ENCODE measurements at places on chromosomes 11 and 22.

DNA sequence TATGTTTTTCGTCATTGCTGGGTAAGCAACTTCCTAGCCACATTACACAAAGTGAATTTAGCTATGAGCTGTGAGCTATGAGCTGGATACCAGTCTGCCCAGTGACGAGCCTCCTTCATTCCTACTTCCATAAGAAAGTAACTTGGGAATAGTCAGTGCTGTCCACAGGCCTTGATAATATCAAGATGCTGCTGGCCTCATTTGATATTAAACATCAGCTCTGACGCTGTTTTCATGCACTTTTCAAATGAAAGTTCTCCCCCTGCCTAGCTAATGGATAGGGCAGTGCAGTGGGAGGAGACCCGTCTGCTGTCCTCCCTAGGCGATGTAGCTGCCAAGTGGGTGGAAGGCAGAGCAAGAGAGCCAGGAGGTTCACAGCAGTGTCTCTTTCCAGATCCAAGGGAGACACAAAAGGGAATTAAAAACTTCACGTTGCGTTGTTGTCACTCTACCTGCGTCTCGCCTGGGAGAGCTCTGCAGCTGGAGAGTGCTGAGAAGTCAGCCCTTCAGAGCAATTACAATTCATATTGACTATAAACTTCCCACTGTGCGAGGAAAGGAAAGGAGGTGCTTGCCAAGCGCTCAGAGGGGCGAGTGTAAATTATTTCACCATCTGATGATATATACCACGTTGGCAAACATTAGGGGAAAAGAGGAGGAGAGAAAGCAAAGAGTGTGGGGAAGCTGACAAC lies 861.4 kb downstream of the NTM start:
- DNase-seq = no peak

DNA sequence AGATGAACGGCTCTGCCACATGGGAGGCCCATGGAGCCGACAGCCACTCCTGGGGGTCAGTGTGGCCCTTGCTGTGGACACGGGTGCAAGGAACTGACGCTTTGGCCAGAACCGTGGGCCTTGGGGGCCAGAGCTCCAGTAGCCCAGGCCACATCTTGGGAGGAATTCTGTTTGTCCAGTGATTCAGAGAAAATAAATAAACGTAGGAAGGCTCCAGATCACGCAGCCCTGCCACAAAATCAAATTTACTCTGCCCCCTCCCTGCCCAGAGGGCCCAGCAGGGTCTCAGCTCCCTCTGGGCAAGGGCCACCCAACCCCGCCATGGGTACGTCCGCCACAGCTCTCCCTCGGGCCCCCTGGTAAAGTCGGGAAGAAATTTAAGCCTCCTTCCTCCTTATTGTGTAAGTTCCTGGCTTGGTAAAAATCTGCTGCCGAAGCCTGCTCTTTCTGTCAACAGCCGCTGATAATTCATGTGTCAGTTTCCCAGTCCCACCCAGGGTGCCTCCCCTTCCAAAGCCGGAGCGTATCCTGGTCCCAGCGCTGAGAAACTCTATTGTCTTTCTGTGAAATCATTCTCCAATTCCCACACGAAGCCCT lies 6.9 kb upstream of the MUC5AC start:
- DNase-seq = no peak

DNA sequence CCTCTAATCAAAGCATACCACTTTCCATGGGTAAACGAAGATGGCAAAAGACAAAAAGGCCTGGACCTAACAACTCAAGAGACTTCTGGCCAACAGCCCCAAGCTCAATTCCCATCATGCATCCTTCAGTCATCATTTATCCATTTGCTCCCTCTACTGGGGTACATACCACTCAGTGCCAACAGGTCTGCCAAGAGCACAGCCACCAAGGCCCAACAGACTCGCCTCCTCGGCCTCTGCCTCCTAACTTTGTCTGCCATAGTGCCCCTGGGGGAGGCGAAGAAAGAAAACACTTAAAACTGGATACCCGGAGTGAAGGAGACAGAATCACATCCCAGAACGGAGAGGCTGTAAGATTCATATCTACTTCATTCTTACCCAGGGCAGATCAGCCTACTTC lies 1.1 kb downstream of the HYOU1 start:
- DNase-seq = no peak

- no peak for DNase-seq
These were observed 43.2 kb downstream of the GLYATL2 start for GRCh38 chr11:58801302-58801701.

GRCh38 chr22:32558681-32559355 lies 84.2 kb downstream of the FBXO7 start:
- no peak for DNase-seq

DNA sequence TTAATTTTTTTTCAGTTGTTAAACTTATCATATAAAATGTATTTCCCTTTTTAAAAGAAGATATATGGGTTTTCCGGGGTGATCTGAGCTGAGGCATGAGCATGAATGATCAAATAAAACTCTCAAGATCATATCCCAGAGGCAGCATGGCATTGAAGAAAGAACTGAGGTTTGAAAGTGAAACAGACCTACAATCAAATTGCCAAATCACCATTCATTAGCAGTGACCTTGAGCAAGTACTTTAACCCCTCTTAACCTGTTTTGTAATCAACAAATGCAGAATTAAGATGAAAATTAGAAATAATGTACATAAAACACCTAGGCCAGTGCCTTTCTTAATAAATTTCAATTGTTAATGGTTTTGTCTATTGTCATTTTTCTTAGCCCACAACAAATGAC lies 116.0 kb downstream of the RBFOX2 start:
- no peak for DNase-seq

GRCh38 chr11:41935795-41936194 lies 476.3 kb upstream of the LRRC4C start:
- DNase-seq = no peak

- no peak for DNase-seq
These were observed 115.0 kb downstream of the GGTLC2 start for GRCh38 chr22:22759371-22759770.

DNA sequence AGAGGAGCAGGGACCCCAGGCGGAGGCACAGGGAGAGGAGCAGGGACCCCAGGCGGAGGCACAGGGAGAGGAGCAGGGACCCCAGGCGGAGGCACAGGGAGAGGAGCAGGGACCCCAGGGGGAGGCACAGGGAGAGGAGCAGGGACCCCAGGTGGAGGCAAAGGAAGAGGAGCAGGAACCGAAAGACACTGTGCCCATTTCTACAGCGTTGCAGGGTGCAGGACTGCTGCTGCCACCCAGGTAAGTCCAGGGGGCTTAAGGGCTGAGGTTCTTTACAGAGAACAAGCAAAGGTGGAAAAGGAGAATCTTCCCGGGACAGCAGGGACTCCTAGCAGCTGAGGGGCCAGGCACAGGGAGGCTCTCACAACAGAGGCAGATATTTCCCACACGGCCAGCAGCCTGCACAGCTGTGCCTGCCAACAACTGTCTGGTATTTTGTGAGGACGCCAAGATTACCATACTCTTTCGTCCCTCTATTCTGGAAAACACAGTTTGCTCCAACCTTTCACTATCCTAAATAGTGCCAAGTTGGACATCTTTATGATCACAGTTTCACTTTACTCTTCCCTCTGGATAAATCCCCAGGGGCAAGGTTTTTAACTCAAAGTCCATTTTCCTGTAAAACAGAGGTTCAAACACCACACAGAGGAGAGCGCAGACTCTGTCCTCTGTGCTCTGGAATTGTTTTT lies 39.4 kb downstream of the SHANK2 start:
- no peak for DNase-seq

- no peak for DNase-seq
These were observed 44.9 kb downstream of the AAMDC start for GRCh38 chr11:77865805-77866204.

- DNase-seq = no peak
These were observed 10.7 kb upstream of the ARL14EP start for GRCh38 chr11:30312243-30312642.

- no peak for DNase-seq
These were observed 30.0 kb downstream of the MAPK1 start for GRCh38 chr22:21837248-21837979.

DNA sequence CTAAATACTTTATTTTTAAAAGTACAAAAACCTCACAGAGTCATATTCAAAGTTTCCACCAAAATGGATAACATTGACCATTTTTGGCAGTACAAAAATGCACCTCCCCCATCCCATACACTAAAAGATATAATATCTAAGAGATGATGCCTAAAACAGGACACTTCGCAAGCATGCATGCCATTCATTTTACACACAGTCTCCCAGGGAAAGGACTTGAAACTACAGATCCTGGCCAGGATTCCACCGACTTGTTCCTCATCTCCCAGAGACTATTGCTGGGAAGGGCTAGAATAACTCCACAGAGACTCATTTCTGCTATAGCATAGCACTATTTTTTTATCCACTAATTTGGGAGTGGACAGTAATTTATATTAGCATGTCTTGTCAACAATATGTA lies 81.7 kb downstream of the MTNR1B start:
- DNase-seq = no peak

GRCh38 chr22:44254811-44255210 lies 57.9 kb downstream of the SHISAL1 start:
- no peak for DNase-seq

DNA sequence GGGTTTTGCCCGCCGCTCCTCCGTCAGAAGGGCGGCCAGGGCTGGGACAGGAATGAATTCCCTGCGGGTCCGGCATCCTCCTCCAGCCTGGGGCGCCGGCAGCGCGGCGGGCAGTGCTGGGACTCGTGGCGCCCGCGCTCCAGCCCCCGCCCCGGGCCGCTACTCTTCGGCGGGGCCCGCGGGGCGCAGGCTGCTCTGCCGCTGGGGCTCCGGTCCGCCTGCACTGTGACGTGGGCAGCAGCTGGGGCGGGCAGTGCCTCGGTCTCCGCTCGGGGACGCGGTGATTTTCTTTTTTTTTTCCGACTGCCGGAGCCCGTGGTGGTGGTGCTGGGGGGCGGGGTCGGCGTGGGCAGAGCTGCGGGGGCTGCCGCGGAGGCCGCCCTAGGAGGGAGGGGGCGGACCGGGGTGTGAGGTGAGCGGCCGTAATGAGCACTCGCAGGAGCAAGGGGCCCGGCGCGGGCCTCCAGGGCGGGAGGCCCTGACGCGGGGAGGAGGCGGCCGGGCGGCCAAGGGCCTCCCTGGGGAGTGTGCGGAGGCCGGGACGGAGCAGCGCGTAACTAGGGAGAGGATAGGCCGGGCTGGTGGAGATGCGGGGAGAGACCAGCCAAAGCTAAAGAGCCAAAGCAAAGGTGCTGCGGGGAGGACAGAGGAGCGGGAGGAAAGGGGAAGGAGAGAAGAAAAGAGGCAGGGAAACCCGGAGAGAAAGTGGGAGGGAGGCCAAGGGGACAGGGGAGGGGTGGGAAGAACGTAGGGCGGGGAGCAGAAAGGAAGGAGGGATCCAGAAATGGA lies 73.3 kb upstream of the ZBED5 start:
- DNase-seq = peak; percentile 15

- DNase-seq = no peak
These were observed 765 bp downstream of the GAB4 start for GRCh38 chr22:17007257-17007656.

- no peak for DNase-seq
These were observed 583.9 kb upstream of the LRRC4C start for GRCh38 chr11:42043312-42043711.

DNA sequence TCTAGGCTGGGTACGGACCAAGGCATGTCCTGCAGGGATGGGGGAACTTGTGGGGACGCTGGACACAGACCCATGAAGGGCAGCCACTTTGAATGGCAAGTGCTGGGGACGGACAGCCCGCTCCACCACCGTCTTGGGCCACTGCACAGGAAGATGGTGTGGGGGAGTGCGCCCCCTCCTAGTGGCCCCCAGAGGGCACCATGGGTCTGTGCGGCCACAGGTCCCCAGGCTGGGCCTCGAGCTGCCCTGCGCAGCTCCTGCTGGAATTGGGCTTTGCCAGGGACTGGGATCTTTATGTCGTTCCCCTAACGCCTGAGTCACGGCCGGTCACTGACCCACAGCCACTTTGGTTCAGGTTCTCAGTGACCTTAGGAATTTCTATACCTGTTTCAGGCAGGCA lies 44.4 kb downstream of the NAT10 start:
- DNase-seq = no peak

GRCh38 chr11:1785749-1786413 lies 22.2 kb upstream of the CTSD start:
- no peak for DNase-seq

DNA sequence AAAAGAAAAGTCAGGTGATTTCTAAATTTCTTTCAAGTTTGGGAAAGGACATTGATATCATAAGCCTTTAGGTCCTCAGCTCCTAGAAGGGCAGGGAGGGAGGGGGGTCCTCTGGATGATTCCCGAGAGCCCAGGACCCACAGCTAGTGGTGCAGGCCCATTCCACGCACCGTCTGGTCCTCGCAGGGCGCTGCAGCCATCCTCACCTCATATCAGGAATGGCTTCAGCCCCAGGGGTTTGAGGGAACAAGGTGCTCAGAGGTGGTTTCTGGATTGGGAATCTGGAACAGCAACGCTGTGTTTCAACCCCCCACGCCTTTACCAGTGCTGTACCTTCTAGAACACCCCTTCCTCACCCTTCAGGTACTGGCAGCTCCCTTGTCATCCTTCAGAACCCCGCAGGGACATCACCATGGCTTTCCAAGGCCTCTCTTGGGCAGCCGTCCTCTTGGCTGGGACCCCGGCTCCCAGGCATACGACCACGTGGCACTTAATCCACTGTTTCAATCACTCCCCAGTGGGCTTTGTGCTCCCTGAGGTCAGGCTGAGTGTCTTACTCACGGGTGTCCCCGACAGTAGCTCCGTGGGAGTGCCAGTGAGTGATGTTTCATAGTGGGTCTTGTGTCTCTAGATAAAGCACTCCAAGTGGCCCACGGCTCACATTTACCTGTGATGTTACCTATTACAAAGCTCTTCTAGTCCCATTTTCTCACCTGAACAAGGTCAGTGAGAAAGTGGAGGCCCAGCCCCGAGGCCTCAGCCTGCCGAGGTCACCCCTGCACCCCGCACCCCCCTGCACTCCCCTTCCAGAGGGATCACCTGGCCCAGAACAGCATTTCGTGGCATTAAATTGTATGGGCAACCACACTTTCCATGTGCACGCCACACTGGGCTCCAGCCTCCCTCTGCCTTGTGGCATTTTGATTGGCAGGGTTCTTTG lies 93.9 kb downstream of the MORC2 start:
- no peak for DNase-seq

GRCh38 chr11:34869425-34869824 lies 46.8 kb downstream of the APIP start:
- DNase-seq = no peak

GRCh38 chr11:61688365-61689163 lies 8.4 kb downstream of the DAGLA start:
- DNase-seq = no peak

GRCh38 chr11:7031471-7031871 lies 11.2 kb downstream of the NLRP14 start:
- no peak for DNase-seq

DNA sequence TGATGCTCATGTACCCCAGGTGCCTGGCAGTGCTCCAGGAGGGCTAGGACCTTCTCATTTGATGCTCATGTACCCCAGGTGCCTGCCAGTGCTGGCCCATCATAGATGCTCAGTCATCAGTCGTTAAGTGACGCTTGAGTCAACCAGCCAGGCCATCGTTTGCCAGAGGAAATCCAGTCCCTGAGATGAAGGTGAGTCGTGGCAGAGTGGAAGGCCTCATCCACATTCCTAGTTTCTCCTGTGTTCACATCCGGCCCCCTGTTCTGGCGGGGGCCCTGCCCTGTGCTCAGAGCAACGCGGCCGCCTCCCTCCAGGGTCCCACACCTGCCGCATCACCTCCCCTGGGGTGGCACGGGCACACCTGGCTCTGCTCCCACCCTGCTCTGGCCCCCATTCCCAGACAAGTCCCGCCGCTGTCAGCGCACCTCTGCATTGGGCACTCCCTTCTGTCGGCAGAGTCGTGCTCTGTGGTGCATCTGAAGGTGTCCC lies 279.9 kb downstream of the BRD1 start:
- no peak for DNase-seq
